ENCODE measurements at places on chromosomes 1 and 21.

GRCh38 chr1:30707412-30708360 lies 15.7 kb downstream of the MATN1 start:
- DNase-seq, result peak; percentile 66

- no peak for DNase-seq
Measured at GRCh38 chr1:53089478-53090226, 27.6 kb downstream of the PODN start.

GRCh38 chr1:94787691-94788090 lies 32.5 kb upstream of the SLC44A3 start:
- no peak for DNase-seq

DNA sequence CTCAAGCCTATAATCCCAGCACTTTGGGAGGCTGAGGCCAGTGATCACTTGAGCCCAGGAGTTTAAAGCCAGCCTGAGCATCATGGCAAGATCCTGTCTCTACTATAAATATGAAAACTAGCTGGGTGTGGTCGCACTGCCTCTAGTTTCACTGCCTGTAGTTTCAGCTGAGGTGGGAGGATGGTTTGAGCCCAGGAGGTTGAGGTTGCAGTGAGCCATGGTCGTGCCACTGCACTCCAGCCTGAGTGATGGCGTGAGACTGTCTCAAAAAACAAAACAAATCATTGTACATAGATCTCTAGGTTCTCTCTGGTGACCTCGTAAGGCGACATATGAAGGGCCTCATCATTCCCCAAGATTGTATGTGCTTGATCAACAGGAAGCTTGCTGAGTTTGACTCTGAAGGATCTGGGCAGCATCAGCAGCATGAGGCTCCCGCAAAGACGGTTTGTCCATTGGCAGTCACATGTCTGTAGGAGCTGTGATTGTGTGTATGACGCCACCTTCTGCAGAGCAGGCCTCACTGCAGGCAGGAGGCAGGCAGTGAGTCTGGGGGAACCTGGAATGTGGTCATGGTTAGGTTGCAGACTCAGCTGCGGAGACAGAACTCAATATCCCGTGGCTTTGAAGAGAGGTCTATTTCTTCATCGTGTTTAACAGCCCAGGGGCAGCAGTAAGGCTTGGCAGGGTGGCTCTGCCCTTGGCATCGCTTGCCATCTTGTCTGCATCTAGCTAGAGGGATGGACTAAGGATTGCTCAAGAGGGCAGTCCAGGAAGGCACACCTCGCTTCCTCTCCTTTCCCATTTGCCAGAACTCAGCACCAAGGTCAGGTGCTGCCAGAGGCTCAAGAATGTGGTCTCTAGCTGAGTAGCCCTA lies 14.0 kb downstream of the ATP5PO start:
- DNase-seq, result peak; percentile 21

All from activated CD4-positive, alpha-beta T cell treated with anti-CD3 and anti-CD28 coated beads, Interleukin-10, Interleukin-2, amounts not matched to agents 100 ng/mL and 50 ng/mL, durations not matched to agents 16 hours and 8 hours (primary cell).